Suprapubic skin (tissue), 4 donors: ENCODE measurements at places on chromosomes 11 and 22. TPM values are rescaled to one million over a fixed set of nuclear protein-coding genes. Genes with fewer than 3 reads are reported as not detected.

- no peak for DNase-seq
Measured at GRCh38 chr11:26331911-26332571, at the start of gene ANO3. TSS of gene ANO3 (plus strand) at chr11:26332130. CDS start at chr11:26332276, 146 bp downstream.

DNA sequence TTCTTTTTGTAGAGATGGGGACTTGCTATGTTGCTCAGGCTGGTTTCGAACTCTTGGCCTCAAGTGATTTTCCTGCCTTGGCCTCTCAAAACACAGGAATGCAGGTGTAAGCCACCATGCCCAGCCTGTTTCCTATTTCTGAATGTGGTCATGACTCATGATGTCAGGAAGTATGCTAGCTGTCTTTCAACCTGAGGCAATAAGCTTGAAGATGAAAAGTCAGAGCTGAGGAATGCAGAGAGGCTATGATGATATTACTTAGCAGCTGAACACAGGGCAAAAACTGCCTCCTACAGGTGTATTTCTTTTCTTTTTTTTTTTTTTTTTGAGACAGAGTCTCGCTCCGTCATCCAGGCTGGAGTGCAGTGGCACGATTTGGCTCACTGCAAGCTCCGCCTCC, 9.0 kb upstream of the NUCB2 start:
- DNase-seq, result no peak

GRCh38 chr22:48248901-48249455, 1486.5 kb downstream of the TBC1D22A start:
- peak; percentile 54 for DNase-seq

GRCh38 chr11:77130763-77131513, 2.9 kb downstream of the MYO7A start:
- no peak for DNase-seq

- peak; percentile 74 for DNase-seq
Measured at GRCh38 chr11:68678031-68678441, 6.3 kb upstream of the GAL start.

Gene NEFH
- 0.51 TPM for total RNA-seq

Gene TMEM25
- total RNA-seq, result 27.8 TPM

Gene PKP3
- total RNA-seq, result 472 TPM

Gene RIMBP3B
- total RNA-seq, result 0.13 TPM
